Breast epithelium (tissue), 4 donors: ENCODE measurements at places on chromosomes 2 and 18. TPM values are rescaled to one million over a fixed set of nuclear protein-coding genes. Genes with fewer than 3 reads are reported as not detected.

Gene UPP2
- 0.16 TPM for total RNA-seq

GRCh38 chr2:170950221-170950761, 21.2 kb downstream of the GORASP2 start:
- H3K4me1 ChIP-seq, result no peaks in the 10 kb centered on the region
- H3K27me3 ChIP-seq, result no peaks in the 10 kb centered on the region
- no peak overlapping the region for H3K4me3 ChIP-seq
- no peak for DNase-seq

Gene PLEKHH2
- total RNA-seq, result 42.1 TPM

GRCh38 chr18:13387855-13388548, 169.4 kb downstream of the LDLRAD4 start:
- no peaks in the 10 kb centered on the region for H3K36me3 ChIP-seq
- no peak overlapping the region for H3K4me3 ChIP-seq
- peak; percentile 31 for DNase-seq
- H3K27me3 ChIP-seq, result no peaks in the 10 kb centered on the region
- H3K27ac ChIP-seq, result peak overlapping the region; percentile 54
- peaks cover 2% of the 10 kb centered on the region for H3K4me1 ChIP-seq

DNA sequence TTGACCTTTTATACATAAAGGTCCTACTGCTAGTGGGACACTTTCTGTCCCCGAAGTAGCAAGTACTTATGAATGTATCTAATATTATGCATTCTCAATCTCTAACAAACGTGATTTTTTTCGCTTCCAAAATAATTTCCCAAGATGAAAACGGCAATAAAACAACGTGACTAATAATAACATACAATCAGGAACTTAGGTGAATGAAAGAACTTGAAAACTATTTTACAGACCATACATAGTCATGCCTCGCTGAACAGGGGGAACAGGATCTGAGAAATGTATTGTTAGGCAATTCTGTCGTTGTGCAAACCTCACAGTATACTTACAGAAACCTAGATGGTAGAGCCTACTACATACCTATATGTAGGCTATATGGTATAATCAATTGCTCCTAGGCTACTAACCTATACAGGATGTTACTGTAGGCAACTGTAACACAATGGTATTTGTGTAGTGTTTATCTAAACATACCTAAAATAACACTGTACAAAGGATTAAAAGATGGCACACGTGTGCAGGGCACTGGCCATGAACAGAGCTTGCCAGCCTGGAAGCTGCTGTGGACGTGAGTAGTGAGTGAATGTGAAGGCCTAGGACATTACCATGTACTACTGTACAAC, 2.5 kb downstream of the RTN4 start:
- DNase-seq, result no peak
- H3K27me3 ChIP-seq, result no peaks in the 10 kb centered on the region
- H3K36me3 ChIP-seq, result no peaks in the 10 kb centered on the region
- peaks cover 4% of the 10 kb centered on the region for H3K4me1 ChIP-seq
- peak overlapping the region; percentile 100 for H3K27ac ChIP-seq

Gene SERPINB10
- 0.15 TPM for total RNA-seq

GRCh38 chr2:156800065-156800653, 364.0 kb downstream of the GPD2 start:
- no peaks in the 10 kb centered on the region for H3K36me3 ChIP-seq
- no peak for DNase-seq
- H3K4me1 ChIP-seq, result no peaks in the 10 kb centered on the region

DNA sequence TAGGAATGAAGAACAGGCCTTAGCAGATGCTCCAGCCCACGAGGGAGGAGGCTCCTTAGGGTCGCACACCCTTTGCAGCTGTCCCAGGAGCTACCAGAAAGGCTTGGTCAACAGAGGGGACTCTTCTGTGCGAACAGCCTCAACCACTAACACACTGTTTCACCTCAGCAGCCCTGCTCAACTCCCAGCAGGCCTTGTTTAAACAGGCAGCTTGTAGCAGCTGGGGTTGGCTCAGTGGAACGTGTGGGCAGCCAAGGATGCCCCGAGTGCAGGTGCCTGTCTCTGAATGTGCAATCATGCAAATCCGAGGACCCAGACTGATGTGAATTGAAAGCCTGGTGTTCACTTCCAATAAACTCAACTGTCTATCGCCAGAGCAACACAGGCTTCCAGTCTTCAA, 88.7 kb upstream of the CXCR4 start:
- no peaks in the 10 kb centered on the region for H3K27me3 ChIP-seq
- no peaks in the 10 kb centered on the region for H3K36me3 ChIP-seq
- H3K4me1 ChIP-seq, result no peaks in the 10 kb centered on the region
- no peak overlapping the region for H3K4me3 ChIP-seq

Gene FLACC1
- 1.2 TPM for total RNA-seq

GRCh38 chr2:222423632-222424275, 589 bp upstream of the SGPP2 start:
- H3K4me3 ChIP-seq, result peak overlapping the region; percentile 63
- H3K27me3 ChIP-seq, result no peaks in the 10 kb centered on the region
- no peaks in the 10 kb centered on the region for H3K36me3 ChIP-seq
- H3K27ac ChIP-seq, result no peak overlapping the region

GRCh38 chr2:13546131-13546530, 829.4 kb downstream of the TRIB2 start:
- H3K27me3 ChIP-seq, result no peaks in the 10 kb centered on the region
- no peak overlapping the region for H3K4me3 ChIP-seq
- no peaks in the 10 kb centered on the region for H3K4me1 ChIP-seq

DNA sequence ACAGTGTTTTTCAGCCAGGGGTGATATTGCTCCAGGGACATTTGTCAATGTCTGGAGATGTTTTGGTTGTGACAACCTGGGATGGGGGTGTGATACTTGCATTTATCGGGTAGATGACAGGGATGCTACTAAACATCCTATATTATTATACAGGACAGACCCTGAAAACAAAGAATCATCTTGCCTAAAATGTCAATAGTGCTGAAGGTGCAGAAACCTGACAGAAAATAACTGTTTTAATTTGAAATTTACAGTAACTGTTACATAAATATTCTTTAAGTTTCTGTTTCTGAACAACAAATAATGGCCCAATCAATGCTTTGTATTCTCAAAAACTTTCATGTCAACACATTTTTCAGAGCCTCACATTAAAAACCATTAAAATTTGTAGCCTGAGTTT, 2.0 kb downstream of the IL36A start:
- no peaks in the 10 kb centered on the region for H3K4me1 ChIP-seq
- H3K4me3 ChIP-seq, result no peak overlapping the region
- DNase-seq, result no peak

GRCh38 chr18:48541747-48542400, 3.0 kb downstream of the CTIF start:
- no peaks in the 10 kb centered on the region for H3K27me3 ChIP-seq
- peak overlapping the region; percentile 93 for H3K27ac ChIP-seq

- H3K36me3 ChIP-seq, result no peaks in the 10 kb centered on the region
- H3K4me1 ChIP-seq, result no peaks in the 10 kb centered on the region
- H3K27ac ChIP-seq, result no peak overlapping the region
These were observed 42.2 kb upstream of the ZSWIM2 start for GRCh38 chr2:186891185-186891621.

Gene EXOC6B
- total RNA-seq, result 37.0 TPM

Gene CDH7
- not detected for total RNA-seq

Gene HOXD11
- total RNA-seq, result not detected

Gene DIPK1C
- total RNA-seq, result not detected
